ENCODE measurements at places on chromosomes 5 and 9.

DNA sequence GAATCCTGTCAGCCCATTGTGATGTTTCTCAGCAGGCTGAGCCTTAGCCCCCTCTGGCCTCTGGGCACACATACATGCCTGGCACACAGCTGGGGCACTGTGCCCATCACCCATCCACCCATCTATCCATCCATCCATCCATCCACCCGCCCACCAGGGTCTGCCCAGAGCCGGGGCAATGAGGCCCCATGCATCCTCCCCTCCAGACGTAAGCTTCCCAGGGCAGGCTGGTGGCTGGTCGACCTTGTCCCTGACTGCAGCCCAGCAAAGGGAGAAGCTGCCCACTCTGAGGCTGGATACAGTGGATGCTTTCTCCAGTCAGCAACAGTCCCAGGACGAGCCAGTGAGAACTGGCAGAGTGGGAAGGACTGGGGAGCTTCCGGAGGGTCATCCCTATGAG lies 21.1 kb upstream of the SLC25A51 start:
- no peak for DNase-seq

DNA sequence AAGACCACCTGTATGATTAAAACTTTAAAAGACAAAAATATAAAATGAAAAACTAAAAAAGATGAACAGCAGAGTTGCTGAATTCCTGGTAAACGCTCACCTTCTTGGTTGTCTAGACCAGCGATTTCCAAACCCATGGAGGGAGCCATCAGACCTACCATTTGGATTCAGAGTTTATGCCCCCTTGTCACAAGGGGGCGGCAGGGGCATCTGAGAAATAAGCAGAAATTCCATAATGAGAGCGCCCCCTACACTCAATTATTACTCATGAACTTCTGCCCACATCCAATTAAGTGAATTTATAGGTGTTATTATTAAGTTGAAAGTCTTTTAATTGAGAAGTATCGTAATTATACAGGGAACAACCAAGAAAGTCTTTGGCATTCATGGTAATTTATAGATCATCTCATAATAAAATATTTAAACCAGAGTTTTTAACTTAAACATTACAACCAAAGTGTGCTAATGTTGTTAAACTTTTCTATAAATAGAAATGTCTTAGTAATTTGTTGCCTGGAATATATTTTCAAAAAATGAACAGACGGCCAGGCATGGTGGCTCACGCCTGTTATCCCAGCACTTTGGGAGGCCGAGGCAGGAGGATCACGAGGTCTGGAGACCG lies 35.2 kb upstream of the SPATA31C2 start:
- peak; percentile 48 for DNase-seq

DNA sequence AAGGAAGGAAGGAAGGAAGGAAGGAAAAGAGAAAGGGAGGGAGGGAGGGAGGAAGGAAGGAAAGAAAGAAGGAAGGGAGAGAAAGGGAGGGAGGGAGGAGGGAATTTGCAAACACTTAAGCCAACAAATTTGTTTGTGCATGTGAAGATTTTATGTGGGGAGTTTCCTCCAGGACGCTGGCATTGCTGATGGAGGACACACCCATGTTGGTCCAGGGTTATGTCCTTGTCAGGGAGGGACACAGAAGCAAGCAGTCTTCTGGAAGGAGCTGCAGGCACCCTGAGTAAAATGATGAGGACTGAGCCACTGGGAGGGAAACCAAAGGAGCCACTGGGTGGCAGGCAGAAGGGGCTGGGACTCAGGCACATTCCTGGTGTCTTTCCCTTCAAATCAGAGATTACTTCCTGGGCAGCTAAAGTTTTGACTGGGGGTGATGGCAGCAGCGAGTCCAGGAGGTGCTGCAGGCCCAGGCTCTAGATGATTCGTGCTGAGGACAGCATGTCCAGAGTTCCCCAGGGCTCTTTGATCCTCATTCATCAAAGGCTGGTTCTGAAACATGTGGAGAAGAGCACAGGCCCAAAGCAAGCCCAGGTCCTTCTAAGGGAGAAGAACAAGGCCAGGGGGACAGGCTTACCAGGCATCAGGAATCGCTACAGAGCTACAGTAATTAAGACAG lies 109.2 kb downstream of the PAX5 start:
- no peak for DNase-seq

DNA sequence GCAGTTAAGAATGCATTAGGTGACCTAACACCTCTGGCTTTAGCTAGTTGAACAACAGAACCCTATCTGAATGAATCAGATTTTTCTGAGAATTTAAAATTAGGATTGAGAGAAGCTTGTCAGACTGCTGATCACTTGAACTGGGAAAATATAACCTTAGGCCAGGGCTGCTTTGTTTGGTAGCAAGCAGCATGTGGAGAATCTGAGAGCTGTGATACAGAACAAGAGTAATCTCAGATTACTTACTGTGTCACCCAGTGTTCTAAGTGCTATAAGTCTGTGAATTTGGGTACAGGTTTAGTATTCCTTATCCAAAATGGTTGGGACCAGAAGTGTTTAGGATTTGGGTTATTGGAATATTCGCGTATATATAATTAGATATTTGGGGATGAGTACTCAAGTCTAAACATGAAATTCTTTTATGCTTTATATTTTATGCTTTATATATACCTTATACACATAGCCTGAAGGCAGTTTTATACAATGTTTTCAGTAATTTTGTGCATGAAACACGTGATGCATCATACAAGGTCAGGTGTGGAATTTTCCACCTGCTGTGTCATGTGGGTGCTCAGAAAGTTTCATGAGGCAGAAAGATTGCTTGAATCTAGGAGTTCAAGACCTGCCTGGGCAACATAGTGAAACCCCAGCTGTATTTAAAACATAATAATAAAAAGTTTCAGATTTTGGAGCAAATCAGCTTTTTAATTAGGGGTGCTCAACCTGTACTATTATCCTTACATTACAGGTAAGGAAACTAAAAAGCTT lies 8.3 kb upstream of the CHD1 start:
- no peak for DNase-seq

GRCh38 chr5:102902647-102903046 lies 147.5 kb downstream of the PAM start:
- no peak for DNase-seq

DNA sequence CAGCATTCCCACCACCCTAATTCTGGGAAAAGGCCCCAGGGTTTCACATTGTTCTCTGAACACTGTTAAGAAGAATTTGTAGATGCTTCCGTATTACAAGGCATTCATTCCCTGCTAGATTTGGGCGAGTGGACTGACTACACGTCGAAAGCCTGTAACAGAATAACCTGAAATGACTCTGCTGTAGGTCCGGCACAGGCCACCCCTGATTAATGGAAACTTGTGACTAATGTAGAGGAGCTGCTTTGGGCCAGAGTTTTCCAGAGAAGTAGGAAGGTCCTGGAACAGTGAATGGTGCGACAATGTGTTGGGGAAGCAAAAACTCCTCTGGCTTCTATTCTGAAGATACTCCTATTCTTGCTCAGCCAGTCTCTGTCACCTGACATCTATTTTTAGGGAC lies 87.6 kb downstream of the NR3C1 start:
- DNase-seq = no peak

DNA sequence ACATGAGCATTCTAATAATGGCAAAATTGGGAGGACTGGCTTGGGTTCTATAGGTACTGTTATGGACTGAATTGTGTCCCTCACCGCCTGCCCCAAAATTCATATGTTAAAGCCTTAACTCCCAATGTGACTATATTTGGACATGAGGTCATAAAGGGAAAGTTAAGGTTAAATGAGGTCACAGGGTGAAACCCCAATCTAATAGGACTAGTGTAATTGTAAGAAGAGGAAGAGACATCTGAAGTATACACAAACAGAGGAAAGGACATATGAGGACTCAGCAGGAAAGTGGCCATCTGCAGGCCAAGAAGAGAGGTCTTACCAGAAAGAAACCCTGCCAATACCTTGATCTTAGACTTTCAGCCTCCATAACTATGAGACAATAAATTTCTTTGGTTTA lies 23.1 kb downstream of the RNF180 start:
- DNase-seq = no peak

- no peak for DNase-seq
Observed at GRCh38 chr5:175659546-175660253, 1.8 kb downstream of the HRH2 start.

DNA sequence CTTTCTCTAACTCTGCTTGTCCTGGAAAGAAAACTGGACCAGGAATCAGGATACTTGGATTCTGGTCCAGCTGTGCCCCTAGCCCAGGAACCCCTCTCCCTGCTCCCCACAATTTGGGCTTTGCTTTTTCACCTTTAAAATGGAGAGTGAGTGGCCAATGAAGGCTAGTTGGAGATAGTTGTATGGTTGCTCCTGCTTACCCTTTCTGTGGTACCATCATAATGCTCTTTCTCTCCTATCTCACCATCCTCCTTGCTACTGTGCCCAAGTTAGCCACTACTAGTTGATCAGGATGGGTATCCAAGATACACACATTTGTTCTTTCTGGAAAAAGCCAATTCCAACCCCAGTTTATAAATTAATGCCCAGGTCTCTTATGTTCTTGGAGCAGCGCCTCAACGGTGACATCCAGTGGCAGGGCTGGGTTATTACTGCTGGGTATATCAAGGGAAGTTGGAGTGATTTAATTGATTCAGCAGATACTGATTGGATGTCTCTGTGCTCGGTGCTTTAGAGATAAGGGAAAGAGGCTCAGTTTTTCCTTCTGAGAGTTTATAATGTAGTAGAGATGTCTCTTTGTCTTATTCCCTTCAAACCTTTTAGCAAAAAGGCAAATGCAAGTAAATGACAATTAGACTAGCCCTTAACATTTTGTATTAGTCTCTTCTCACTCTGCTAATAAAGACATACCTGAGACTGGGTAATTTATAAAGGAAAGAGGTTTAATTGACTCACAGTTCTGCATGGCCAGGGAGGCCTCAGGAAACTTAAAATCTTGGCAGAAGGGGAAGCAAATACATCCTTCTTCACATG lies 38.5 kb downstream of the FAXDC2 start:
- peak; percentile 25 for DNase-seq

GRCh38 chr9:91045041-91045440 lies 243.4 kb downstream of the SYK start:
- no peak for DNase-seq

GRCh38 chr9:96009690-96010472 lies 134.4 kb downstream of the ERCC6L2 start:
- peak; percentile 18 for DNase-seq

GRCh38 chr5:110653231-110653970 lies 73.1 kb downstream of the TMEM232 start:
- DNase-seq = no peak

DNA sequence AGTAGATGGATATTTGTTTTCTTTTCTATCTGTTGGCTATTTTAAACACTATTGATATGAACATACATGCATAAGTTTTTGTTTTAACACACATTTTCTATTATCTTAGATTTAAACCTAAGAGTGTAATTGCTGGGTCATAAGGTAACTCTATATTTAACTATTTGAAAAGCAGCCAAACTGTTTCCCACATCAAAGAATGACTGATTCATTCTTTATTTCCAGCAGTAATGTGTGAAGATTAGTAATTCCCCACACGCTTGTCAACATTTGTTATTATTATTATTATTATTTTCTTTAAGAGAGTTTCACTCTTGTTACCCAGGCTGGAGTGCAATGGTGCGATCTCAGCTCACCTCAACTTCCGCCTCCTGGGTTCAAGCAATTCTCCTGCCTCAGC lies 1495.8 kb downstream of the EFNA5 start:
- DNase-seq = no peak

- no peak for DNase-seq
Observed at GRCh38 chr5:27734838-27735237, 696.5 kb upstream of the CDH9 start.

GRCh38 chr5:154408811-154409210 lies 37.0 kb upstream of the SAP30L start:
- DNase-seq = no peak

GRCh38 chr5:32280656-32281081 lies 32.1 kb downstream of the MTMR12 start:
- no peak for DNase-seq

DNA sequence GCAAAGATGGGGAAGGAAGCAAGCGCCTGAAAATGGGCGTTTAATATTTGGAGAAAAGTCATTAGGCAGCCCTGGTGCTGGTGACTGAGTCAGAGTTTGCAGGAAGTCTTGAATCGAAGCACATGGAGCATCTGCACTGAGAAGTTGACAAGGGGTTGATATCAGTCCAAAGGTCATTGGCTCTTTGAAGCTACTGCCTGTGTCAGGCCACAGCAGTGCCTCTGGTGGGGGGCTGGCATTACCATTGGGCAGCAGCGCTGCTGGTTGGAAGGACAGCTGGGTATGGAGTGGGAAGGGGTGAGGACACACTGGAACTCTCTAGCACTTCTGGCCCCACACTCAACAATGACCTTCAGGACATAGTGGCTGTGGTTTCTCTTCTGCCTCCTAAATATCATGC lies 150.4 kb upstream of the ERCC6L2 start:
- DNase-seq = no peak

DNA sequence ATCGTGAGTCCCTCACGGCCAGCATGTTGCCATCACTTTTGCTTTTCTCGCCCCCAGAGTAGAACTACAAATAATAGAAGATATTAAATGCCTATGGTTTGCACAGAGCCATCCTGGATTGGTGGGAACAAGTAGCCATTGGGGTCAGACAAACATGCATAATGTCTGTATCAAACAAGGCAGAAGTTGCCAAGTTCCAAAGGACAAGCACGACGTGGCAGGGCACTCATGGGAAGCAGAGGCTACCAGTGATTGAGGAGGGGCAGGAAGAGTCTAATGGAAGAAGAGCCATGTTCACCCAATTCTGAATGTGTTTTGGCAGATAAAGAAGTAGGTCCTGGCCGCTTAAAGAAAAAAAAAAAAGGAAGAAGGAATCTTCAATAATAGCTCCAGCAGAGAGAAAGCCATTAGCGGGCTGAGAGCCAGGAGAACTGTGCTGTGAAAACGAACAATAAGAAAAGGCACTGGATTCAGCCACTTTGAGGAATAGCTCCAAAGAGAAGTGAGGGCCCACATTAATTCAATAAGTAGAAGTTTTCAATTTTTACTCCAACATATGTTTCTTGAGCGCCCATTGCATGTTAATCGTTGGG lies 153.7 kb upstream of the ADCY2 start:
- no peak for DNase-seq

GRCh38 chr9:127336506-127337352 lies 60.2 kb upstream of the SLC2A8 start:
- peak; percentile 82 for DNase-seq

DNA sequence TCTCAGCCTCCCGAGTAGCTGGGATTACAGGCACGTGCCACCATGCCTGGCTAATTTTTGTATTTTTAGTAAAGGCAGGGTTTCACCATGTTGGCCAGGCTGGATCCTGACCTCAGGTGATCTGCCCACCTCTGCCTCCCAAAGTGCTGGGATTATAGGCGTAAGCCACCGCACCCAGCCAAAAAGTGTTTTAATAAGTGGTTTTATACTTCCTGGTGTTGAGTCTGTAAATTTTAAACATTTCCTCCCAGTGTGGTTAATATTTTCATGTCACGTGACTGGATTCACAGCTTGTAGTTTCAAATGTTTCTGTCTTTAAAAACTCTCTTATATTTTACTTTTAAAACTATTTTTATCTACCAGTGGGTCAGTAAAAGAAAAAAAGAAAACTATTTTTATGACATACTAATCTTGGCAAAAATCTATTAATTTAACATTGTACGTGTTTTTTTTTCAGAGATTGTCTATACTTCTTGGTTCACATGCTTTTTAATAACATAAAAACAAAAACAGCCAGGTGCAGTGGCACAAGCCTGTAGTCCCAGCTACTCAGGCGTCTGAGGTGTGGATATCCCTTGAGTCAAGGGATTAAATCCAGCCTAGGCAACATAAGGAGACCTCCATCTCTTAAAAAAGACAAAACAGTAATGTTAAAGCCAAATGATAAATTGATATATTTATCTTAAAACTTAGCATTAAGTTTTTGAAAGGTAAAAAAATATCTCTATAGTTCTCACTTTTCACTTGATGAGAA lies 117.1 kb downstream of the DMXL1 start:
- DNase-seq = no peak

- DNase-seq = no peak
Observed at GRCh38 chr9:125323615-125324014, 62.0 kb downstream of the GAPVD1 start.
